ENCODE measurements at places on chromosomes 6 and 20.
A peak's percentile ranks its signal among the peaks of the same experiment; 100 is the strongest.

DNA sequence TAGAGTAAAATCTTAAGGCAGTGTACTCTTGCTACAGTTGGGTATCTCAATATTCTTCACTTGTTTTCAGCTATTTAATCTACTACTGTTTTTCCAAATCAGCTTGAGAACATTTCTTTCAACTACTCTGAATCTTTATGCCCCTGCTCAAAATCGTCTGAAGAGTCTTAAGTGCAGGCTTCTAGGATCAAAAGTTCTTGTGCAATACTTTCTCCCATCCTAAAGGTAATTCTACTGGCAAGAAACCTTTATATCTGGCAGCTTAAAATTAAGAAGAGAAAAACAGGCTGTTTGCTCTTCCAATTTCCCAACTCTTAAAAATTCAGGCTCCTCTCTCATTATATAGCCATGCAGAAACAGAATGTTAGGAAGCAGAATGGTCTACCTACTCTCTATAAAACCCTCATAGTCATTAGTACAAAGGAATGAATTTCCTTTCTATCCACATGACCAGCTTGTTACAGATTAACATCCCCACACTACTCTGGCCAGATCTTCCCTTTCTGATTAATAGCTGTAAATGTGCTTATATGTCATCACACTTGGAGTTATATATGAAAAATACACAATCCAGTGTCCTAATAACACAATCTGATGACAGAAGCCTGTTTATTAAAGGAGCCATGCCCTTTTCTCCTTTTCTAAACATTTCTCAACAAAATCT lies 122.2 kb upstream of the FAM184A start:
- DNase-seq = no peak

DNA sequence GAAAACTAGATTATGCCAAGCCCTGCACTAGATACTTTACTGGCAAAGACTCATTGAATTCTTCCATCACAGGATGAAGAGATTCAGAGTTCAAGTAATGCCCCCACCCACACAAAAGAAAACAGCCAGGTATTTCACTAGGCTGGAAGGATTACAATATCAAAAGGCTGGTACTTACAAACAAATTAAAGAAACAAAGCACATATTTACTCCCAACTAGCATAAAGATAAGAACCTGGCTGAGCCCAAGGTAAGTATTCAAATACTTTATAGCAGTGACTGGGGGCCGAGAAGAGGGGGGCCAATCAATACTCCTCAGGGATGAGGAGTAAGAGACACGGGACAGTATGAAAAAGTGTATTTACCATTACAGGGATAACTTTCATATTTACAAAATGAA lies 3.7 kb downstream of the ACOT8 start:
- peak; percentile 24 for DNase-seq

DNA sequence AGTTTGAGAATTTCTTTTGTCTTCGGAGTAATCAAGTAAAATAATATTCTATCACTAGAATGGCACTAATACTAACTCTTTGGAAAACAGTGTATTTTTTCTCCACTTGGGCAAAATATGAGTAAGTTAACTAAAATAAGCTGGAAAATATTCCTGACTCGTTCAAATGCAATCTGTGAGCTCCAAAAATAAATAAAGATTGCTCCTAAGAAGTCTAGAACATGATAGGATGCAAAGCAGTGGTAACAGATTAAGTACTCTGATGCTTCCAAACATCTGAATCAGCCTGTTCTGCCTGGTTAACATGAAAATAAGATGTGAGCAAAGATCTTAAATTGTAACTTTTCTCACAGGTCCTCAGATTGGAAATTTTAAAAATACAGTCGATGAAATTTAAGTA lies 285.1 kb upstream of the ID4 start:
- no peak for DNase-seq

DNA sequence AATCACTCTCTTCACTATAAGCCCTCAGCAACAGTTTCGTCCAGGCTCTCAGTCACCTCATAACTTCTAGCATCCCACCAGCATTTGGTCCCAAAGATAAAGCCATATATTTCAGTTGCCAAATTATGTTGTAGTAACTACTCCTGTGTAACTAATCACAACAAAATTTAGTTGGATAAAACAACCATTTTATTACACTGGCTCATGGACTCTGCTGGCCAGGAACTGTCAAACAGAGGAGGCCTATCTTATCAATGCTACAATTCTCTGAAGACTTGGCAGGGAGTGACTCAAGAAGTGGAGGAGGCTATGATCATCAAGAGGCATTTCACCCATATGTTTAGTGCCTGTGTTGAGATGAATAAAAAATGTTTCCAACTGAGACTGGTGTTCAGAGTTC lies 1082.3 kb upstream of the GJE1 start:
- no peak for DNase-seq

- no peak for DNase-seq
Observed at GRCh38 chr20:35461620-35462019, 6.2 kb downstream of the CEP250 start.

GRCh38 chr6:79612457-79612856 lies 18.7 kb upstream of the SH3BGRL2 start:
- DNase-seq = no peak

GRCh38 chr6:113361014-113361645 lies 496.0 kb upstream of the MARCKS start:
- DNase-seq = no peak

DNA sequence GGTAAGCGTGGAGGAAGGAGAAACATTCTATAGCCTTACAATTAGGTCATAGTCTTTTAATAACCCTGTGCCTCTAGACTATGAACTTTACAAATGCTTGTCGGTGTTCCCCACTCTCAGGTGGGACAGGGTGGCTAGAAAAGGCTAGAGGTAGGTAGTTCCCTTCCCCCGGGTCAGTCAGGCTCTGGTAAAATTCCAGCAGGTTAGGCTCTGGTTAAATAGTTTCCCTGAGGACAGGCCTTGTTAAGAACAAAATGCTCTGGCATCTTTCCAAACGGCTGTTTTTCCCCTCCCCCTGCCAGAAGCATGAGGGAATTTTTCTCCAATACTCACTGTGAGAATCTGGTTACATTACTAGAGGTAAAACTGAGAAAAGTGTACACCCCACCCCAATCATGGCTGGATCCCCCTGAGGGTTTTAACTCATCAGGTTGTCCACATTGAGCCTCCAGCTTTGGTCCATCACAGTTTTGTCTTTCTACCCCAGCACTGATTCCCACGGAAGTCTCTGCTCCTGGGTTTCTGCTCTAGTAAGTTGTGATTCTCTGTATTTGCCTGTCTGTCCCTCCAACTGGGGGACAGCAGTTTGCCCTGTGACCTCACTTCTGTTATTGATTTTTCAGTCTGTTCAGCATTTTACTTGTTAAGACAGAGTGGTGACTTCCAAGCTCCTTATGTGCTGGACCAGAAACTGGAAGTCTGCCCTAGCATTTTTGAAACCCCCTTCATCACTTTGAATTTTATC lies 84.7 kb upstream of the ADGRF1 start:
- no peak for DNase-seq

DNA sequence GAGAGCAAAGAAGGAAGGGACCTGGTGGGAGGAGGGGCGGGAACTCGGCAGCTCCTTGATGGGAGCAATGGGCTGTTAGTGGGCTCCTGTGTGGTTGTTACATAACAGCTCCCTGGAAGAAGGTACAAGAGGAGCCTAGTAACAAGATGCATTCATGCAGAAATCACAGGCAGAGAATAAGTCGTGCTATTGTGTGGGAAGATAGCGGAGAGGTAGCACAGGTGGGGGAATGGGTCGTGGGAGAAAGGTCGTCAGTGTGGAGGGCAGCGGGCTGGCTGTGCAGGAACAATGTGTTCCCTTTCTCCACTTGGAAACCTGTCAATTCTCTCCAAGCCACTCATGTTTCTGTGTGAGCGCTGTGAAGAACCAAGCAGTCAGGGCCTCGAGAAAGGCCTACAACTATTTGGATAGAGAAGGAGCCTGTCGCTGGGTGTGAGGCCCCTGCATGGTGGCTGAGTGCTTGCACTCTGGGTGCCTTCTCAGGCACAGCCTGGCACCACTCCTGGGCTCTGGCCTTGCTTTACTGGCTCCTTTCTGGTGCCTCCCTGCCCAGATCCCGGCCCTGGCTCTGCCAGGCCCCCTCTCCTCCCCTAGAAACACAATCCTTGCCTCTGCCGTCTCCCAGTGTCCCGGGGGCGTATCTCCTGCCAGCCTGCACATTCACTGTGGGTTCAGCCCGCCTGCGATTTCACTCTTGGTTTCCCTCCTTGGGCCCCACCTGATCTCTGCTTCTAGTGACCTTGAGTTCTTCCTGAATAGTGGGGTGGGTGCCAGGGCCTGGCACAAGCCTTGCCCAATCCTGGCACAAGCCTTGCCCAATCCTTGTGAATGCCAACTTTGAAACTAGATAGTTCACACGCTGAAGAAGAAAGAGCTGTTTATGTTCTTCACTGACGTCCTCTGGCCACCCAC lies 7.4 kb upstream of the FGD2 start:
- DNase-seq = no peak

- DNase-seq = no peak
Observed at GRCh38 chr6:159414711-159415110, 245.5 kb downstream of the FNDC1 start.

DNA sequence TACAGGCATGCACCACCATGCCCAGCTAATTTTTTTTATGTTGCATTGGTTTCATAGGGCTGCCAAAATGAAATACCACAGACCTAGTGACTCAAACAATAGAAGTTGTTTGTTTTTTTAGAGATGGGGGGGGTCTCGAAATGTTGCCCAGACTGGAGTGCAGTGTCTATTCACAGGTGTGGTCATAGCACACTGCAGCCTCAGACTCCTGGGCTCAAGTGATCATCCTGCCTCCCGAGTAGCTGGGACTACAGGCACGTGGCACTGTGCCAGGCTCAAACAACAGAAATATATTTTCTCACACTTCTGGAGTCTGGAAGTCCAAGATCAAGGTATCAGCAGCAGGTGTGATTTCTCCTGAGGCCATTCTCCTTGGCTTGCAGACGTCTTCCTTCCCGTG lies 6.6 kb upstream of the SLC16A10 start:
- no peak for DNase-seq

DNA sequence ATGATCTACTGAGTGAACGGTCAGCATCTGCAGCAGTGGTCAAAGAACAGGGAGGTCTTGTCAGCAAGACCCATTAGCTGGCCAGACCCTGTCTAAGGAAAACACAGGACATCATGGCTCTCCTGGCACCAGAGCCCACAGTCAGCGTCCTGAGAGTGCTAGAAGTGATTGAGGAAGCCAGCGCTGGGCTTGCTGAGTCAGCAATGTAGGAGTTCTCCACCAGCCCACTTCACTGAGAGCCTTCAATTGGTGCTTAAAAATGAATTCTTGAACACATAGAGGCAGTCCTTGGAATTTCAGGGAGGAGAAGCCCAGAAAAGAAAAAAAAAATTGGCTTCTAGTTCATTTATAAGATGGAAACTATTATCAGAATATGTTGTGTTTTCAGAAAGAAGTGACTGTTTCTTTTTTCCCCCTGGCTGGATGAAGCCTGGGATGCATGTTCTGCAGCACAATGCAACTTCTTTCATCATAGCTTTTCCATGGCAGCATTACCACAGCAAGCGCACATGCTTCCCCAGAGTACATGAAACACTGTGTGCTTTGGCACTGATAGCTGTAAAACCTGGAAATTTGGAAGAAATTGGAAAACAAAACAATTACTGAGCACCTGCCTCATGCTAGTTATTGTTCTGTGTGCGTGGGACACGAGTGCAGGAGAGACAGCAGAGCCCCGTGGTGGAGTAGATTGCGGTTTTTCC lies 899.9 kb downstream of the C6orf118 start:
- no peak for DNase-seq

- no peak for DNase-seq
Observed at GRCh38 chr6:7879980-7880717, 30.4 kb downstream of the TXNDC5 start.

DNA sequence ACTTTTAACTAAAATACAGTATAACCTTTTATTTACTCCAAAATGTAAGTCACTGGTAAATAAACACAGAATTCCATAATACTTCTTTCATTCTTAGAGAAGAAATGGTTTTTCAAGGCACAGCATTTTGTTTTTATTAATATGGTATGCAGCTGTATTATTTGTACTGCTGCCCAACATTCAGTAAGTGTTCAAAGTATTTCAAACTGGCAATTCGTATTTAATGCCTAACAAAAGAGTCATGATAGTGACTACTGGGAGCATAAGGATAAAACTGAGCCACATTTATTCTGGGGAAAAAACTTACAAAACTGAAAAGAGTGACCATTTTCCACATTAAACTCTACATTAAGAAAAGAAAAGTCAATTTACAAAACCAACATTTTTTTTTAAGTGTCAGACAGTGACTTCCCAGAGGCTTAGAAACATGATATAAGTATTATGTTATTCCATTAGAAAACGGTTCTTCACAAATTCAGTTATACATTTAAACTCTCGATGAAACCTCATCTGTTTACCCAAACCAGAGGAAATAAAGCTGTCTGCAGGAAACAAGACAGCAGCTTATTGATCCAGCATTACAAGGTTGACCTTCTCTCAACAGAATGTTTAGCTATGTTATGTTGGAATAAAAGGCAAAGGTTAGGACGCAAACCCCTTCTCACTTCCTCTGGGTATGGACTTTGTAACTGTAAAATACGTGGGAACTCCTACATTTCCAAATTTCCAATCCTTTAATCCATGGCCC lies 24.3 kb downstream of the EPB41L2 start:
- no peak for DNase-seq

- DNase-seq = no peak
Observed at GRCh38 chr6:105492706-105493673, 90.1 kb upstream of the PREP start.

DNA sequence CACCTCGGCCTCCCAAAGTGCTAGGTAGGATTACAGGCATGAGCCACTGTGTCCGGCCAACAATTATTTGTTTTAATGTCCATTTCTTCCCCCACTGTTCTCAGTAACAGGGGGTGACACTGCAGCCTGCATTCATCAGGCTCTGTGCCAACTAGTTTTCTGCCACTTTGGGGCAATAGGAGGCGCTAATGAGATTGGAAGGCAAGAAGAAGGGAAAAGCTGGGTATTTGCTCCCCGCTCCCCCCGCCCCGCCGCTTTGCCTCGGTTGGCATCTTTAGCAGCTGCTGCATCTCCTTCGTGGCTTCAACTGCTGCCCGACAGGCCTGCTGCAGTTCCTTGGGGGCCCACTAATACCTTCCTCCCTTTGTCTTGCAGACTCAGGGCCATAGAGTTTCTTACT lies 35.0 kb upstream of the MDGA1 start:
- DNase-seq = peak; percentile 42

DNA sequence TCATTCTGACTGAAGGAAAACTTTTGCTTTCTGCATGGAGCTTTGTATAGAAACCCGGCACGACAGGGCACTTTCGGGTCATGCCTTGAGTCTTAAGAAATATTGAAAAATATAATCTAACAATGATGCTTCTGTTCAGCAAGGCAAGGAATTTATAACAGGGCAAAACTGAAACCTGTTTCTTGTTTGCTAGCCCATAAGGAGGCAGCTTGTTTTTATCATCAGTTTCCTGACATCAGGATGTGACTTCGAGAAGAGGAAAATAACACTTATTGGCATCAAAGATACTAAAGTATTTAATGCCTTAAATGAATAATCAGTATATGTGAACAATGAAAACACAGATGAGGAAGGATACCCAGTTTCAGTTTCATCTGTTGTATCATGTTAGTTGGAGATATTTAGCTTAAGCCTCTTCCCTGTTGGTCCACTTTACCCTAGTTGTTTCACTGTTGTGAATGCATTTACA lies 146.5 kb downstream of the CDKAL1 start:
- no peak for DNase-seq

GRCh38 chr6:36829919-36830544 lies 9.2 kb downstream of the CPNE5 start:
- peak; percentile 45 for DNase-seq

- no peak for DNase-seq
Observed at GRCh38 chr6:5338177-5338960, 77.1 kb downstream of the FARS2 start.

- DNase-seq = no peak
Observed at GRCh38 chr6:63862486-63863198, 227.0 kb downstream of the PHF3 start.

- DNase-seq = no peak
Observed at GRCh38 chr20:53735536-53736050, 142.0 kb upstream of the ZNF217 start.
